Fibroblast of lung (primary cell): ENCODE measurements at places on chromosomes 1 and 21. TPM values are rescaled to one million over a fixed set of nuclear protein-coding genes. Genes with fewer than 3 reads are reported as not detected.

S100A5 gene
- total RNA-seq: not detected in 2 replicates

TMEM81 gene
- total RNA-seq: 1.8 and 2.3 TPM in 2 replicates

CD2 gene
- not detected in 2 replicates for total RNA-seq

PLA2G2D gene
- not detected in 2 replicates for total RNA-seq

LRRIQ3 gene
- 1.0 and 1.3 TPM in 2 replicates for total RNA-seq

LCE3A gene
- total RNA-seq: not detected in 2 replicates
